Stimulated activated CD4-positive, alpha-beta T cell treated with anti-CD3 and anti-CD28 coated beads, Interleukin-12 subunit alpha, Interleukin-12 subunit beta, amount 100 ng/mL, for 48 hours (primary cell): ENCODE measurements at places on chromosomes 7 and 10.

- no peak for DNase-seq
Measured at GRCh38 chr10:71774916-71775702, 1.8 kb upstream of the VSIR start.

GRCh38 chr10:113578773-113579172 is 25.9 kb downstream of the HABP2 start:
- no peak for DNase-seq

DNA sequence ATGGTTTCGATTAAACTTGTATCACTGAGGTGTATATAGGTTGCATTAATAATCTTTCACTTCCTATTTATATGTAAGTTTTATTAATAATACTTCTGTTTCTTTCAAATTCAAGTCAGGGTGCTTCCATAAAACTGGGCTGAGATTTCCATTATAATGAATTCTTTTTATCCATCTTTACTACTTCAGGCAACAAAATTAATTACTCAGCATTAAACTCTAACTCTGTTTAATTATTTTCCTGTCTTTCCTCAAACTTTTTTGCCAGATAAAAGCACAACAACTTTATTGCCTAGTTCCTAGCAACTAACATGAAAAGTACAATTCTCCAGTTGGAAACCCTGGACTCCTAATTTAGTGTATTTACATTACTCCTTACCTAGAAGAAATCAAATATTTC is 3.0 kb upstream of the MINDY3 start:
- DNase-seq = no peak

DNA sequence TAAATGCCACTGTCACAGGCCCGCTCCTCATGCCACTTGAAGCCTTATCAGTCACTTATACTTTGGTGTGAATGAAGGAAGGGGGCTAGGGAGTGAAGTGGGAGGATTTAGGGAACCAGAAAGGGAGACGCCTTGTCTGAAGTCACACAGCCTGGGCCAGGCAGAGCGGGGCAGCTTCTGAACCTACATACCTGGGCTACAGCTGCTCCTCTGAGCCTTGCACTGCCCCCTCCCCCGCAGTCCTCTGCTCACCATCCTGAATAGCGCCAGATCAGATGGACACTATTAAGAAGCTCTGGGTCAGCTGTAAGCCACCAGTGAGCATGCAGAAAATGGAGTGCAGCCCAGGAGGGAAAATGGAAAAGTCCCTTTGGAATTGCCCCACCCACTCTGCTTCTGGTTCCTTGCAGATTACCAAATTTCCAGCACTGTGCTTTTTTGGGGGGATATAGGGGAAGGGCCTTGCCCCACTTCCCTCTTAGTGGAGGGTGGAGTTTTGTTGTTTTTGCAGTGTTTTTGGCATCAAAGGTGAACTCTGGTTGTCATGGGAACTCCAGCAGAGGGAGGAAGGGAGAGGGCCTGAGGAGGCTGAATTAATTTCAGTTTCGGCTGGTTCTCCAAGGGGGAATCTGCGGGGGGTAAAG is 35.0 kb upstream of the ADCYAP1R1 start:
- no peak for DNase-seq

GRCh38 chr7:103292122-103292521 is 5.1 kb upstream of the PMPCB start:
- no peak for DNase-seq
